Activated naive CD4-positive, alpha-beta T cell treated with anti-CD3 and anti-CD28 coated beads for 36 hours (primary cell): ENCODE measurements at places on chromosomes 3 and 15. TPM values are rescaled to one million over a fixed set of nuclear protein-coding genes. Genes with fewer than 3 reads are reported as not detected.

DNA sequence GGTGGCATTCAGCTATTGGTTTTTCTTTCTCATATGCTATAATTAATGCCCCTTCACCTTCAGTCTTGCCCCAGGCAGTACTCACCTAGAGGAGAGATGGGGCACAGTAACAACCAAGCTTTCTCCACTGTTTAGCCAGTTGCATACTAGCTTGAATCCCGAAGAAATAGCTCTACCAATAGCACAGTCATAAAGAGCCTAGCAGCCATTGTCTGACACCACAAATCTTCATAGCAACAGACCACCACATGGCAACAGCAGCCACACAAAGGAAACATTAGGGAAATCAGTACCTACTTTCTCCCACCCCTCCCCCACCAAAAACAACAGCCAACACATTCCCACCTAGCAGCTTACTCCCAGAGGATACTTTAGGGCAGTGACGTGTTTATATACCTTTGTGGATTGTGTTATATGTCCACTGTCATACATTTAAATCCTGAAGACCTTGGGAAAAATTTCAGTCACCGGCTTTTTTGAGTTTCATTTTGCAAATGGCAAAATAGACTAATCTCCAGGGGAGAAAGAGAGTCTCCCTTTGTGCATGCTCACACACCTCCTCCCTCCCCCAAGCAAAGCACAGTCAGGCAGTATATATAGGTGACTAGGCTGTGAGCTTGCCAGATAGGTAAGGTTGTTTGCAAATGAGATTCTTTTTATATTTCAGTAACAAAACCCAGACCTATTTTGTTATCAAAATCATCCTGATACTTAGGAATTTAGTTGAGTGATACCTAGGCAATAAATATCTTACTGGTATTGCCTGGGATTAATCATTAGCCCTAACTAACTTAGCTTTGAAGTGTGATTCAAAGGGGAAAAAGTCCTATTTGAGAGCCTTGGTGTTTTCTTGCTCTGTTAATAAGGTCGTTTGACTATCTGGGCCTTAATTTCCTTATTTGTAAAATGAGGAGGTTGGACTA, 140.6 kb downstream of the RBPMS2 start:
- DNase-seq, result peak; percentile 60

DNA sequence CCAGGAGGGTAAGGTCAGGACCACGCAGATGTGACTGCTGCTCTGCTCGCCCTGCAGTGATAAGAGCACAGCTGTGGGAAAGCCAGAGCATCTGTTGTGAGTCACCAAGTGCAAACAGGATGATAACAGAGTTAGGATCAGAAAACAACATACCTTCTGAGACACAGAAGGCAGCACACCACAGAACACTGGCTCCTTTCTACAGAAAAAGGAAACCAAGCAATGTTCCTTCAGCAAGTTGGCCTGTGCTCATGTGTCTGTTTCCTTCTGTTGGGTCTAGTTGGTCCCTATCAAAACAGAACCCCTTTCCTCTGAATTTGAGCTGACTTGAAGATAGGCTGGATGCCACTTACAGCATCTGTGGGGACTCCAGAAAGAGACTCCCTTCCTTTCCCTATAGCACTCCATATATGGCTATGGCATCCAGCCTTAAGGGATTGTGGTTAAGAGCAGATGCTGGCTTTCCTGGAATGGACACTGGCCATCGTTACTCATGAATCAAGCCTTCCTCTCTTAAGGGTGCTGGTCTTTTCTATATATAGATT, 440.7 kb upstream of the THBS1 start:
- peak; percentile 20 for DNase-seq

DNA sequence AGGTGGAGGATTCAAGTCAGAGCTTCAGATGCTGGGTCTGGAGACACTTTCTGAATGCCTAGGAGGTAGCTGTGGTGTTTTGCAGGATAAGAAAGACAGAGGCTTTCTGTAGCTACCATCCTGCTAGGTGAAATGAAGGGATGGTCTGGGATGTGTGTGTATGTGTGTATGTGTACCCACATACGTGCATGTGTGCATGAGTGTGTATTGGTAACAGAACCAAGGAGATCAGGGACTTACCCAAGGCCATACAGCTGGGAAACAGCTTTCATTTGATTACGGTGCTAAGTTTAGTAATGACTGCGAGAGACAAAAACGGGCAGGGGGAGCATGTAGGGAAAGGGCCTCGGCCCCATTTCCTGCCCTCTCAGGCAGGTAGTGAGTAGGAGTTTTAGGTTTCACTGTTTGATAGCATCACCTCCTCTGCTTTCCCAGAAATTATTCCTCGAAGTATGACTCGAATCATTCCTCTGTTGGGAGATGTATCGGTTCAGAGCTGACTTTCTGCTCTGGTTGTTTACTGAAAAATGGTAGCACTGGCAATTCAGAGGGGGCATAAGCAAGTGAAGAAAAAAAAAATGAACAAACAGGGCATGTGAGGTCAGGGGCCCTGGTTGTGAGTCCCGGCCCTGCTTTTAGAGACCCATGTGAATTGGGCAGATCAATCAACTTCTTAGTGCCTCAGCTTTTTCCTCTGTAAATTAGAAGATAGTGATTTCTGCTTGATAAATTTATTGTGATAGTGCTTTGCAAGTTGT, 130.7 kb downstream of the LPP start:
- DNase-seq, result peak; percentile 84

- no peak for DNase-seq
Measured at GRCh38 chr15:65071381-65071811, 3.6 kb upstream of the RASL12 start.

Gene ALAS1
- total RNA-seq, result 35.7 TPM

Gene STOML1
- 9.5 TPM for total RNA-seq

Gene KIF7
- 1.1 TPM for total RNA-seq
